Epithelial cell of prostate (primary cell): ENCODE measurements at places on chromosomes 3 and 15.

DNA sequence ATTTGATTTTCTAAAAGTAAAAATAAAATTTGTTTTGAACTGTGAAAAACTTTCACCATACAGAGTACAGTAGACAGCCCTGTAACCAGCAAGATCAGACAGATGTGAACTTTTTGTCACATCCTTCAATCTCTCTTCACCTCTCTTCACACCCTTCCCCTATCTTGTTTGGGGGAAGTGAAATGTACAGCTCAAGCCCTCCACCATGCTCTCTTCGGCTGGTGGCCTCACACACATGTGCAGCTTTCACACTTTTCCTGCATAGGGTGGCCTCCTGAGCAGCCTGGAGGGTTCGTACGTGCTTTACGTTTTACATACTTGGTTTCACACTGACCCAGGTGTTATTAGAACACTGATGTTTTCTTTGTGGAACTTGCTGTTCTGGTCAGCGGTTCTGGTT, 86.4 kb downstream of the DNAJB8 start:
- no peak for DNase-seq

- peak; percentile 3 for DNase-seq
Observed at GRCh38 chr3:128133273-128133883, 9.8 kb upstream of the RUVBL1 start.

DNA sequence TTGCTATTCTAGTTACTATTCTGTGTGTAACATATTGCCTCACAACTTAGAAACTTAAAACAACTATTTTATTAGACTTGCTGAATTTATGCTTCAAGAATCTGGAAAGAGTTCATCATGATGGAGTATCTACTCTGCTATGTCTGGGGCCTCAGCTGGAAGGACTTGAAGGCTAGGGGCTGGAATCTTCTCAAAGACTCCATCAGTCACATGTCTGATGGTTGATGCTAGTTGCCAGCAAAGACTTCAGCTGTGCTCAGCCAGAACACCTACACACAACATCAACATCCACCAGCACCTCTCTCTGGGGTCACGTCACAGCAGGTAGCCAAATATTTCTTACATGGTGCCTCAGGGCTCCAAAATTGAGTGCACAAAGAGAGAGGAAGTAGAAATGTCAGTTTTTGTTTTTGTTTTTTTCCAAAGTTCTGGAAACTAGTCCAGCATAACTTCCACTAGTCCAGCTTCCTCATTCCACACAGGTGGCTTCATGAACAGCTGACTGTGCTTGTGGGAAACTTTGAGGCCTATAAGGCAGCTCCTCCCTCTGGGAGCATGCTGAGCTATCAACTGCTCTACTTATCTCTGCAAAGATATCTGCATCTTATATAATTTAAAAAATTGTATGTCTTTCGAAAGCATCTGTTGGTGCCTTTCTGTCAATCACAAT, 325.4 kb upstream of the AGTR1 start:
- DNase-seq = peak; percentile 26

- DNase-seq = peak; percentile 50
Observed at GRCh38 chr15:97893967-97894366, 66.5 kb upstream of the ARRDC4 start.

DNA sequence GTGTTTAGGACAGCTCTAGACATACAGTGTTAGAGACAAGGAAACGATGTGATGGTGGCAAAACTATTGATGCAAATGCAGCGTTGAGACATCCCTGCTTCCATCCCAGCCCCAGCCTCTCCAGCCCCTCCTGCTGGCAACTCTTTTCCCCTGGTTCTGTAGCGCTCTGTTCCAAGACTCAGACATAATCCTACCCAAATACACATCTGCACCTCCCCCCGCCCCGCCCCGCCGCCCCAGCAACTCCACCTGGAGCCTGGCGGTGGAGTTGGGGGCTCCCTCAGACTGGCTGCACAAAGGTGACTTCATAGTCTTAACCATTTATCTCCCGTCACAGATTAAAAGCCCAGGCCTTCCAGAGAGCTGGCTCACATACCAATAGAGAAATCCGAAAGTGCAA, 7.2 kb upstream of the SEC22A start:
- no peak for DNase-seq

GRCh38 chr3:195023989-195024388, 247.0 kb downstream of the XXYLT1 start:
- no peak for DNase-seq

DNA sequence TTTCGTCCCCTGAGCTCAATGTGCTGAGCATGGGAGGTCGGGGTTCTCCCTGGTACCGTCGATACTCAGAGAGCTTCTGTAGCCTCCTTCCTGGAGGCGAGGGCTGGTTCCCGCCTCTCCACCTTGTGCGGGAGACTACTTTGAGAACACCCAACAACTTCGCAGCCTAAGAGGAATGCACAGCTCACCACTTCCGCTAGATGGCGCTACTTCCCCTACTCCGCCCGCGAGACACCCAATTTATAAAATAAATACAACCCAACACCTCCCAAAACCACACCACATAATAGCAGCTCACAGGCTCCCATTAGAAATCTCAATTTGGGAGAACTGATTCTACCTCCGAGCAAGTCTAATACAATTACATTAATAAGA, 1.2 kb downstream of the RGMA start:
- no peak for DNase-seq

DNA sequence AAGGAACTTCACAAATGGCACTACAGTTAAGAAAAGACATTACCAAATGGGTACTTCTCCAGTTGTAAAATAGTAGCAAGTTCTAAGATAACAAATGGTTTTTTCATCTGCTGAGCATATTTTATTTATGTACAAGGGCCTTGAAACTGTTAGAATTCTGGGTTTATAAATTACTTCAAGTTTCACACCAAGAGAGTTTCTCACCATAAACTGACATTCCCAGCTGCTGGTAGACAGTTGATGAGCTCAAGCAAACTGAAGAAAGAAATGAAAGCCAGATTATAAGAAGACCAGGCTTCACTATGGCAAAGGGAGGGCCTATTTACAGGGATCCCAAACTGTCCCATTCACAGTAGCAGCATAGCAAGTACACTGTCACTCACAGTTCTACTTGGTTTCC, 99.8 kb downstream of the DHX30 start:
- DNase-seq = no peak

DNA sequence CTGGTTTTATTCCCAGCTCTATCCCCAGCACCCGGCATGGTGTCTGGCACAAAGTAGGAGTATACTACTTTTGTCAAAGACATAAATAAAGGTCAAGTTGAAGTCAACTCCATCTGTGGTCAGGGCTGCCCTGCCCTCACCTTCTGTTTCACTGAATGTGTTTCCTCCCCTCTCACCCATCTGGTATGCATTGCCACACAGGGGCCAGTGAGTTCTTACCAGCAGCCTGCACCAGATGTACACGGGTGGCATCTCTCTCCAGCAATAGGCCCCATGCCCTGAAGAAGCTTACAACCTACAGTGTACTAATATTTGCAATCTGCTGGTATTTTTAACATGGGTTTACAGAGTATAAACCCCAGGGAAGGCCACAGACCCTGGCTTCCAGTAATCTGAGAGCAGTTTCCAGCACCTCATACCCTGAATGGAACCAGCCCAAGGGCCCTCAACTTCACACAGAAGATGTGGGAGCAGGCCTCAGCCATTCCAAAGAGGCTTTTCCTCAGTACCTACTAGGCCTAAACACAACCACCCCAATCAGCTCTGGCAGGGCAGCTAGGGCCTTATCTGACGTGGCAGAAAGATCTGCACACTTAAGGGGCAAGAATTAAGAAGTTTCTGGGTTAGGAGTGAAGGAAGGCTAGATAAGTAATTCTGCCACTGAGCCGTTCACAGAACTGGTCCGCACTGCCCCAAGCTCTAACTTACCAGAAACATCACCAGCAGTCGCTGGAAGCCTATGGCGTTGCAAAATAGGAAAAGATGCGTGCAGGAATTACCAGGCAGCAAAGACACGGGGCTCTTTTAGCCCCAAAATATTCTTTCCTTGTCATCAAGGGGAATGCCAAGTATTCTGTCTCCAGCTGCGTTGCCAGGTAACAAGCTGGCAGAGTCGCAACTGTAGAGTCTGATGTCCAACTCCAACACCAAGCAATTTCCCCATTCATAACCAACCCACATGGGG, 2.1 kb downstream of the IDH2 start:
- no peak for DNase-seq

DNA sequence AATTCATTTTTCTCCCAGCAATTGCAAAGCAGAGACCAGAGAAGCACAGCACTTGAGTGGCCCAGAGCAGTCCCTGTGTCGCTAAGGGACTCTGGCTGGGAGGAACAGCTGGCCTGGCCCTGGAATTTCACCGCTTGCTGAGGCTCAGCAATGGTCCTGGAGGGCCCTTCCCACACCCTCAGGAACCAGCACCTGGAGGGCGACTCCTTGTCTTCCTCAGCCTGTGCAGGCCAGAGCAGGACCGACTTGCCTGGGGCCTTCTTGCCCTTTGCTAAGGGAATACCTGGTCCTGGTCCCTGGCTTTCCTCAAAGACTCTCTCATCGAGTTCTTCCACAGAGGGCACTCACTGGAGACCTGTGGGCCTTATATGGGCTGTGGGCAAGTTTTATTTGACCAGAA, 294.6 kb downstream of the RPLP1 start:
- no peak for DNase-seq

GRCh38 chr3:187673012-187673411, 2.8 kb upstream of the SST start:
- no peak for DNase-seq

DNA sequence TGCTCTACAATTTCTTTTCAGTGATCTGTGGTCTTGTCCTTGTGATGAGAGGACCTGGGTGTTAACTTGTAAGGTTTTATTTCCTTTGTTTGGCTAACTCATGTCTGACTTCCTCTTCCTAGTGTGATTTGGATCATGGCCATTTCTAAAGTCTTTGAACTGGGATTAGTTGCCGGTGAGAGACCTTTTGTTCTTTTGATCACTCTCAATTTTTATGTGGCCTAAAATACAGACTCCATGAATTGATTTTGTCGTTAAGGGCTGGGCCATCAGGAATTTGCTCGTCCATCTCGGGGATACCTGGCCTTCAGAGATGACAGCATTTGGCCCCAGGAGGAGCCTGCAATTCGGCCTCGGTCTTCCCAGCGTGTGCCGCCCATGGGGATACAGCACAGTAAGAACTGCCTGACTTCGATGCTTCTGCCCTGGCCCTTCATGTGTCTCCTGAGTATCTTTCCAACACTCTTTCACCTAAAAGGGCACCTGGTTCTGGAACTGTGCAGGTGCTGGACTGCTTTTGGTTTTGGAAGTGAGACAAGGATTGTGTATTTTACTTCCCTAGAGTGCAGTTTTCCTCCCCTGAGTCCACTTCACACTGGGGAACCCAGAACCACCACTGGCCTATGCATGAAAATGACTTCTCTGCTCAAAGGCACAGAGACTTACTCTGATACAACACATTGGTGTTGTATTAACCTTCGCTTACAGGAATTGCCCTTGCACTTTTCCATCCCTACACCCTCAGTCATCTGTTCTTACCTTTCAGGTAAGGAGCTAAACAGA, 13.1 kb upstream of the LRRC2 start:
- DNase-seq = no peak

- DNase-seq = no peak
Observed at GRCh38 chr3:25906132-25906906, 116.4 kb downstream of the OXSM start.

GRCh38 chr15:35992791-35993190, 446.8 kb upstream of the DPH6 start:
- no peak for DNase-seq

DNA sequence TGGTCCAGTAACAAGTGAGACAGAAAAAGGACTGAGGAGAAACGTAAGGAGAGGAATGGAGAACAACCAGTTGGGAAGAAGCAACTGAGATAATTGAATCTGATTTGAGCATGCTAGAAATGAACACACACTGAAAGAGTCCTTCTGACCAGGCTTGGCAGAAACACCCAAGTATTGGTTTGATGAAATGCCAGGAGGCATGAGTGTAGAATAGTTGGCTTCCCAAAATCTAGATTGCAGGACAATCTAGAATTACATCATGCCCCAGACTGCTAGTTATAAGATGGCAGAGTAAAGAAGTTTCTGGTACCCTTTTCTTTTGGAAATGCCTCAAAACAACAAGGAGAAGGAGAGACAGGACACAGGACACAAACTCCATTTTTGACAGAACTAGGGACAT, 189.7 kb upstream of the STT3B start:
- DNase-seq = no peak

DNA sequence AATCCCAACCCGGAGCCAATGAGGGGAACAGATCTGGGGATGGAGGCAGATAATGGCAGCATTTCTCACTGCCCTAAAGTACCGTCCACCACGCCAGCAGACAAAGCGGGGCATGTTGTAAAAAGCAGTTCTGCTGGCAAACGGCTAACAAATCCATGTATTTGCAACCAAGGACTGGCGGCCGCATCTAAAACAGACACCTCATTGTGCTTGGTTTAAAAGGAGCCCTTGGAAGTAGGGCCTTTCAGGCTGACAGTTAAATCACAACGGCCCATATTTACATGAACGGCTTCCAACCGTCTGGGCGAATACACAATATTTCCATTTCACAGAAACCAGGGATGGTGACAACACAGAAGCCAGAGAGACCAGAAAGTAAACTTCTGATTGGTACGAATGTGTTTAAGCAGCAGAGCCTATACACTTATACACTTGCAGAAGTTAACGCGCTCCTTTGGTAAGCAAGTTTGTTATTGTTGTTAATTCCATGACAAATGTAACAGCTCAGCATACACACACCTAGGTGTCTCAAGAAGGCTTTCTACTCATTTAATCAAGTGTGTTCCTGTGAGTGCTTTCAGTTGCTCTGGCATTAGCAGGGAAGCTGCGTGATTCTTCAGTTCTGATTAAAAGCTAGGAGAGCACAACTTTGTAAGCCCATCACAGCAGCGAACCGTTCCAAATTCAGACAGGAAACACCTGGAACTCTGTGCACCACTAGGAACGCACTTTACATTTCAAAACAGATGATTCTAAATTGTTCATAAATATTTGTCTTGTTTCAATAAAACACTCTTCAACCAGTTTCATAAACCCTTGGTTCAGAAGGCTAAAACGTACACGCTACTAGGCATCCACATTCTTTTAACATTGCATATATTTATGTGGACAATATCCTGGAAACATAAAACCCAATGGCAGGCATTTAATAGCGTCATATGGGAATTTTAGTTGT, 112.9 kb downstream of the PDZRN3 start:
- DNase-seq = no peak

DNA sequence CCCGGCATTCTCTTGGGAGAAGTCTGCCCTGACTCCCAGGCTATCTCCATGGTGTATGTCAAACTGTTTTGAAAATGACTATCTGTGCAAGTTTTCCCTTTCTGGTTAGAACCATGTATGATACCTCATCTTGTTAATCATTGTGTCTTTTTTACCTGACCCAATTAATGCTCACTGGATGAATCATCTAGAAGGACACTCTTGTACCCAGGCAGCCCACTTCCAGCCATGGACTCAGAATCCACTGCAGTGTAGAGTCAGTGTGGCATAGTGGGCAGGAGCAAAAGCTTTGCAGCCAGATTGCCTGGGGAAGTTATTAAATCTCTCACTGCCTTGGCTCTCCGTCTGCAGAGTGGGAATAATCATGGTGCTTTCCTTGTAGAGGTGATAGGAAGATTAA, 1.2 kb downstream of the FAM3D start:
- no peak for DNase-seq

- no peak for DNase-seq
Observed at GRCh38 chr3:177379045-177379444, 181.8 kb upstream of the TBL1XR1 start.
